Caki2 (cell line): ENCODE measurements at places on chromosomes 2 and 18. TPM values are rescaled to one million over a fixed set of nuclear protein-coding genes. Genes with fewer than 3 reads are reported as not detected.

DNA sequence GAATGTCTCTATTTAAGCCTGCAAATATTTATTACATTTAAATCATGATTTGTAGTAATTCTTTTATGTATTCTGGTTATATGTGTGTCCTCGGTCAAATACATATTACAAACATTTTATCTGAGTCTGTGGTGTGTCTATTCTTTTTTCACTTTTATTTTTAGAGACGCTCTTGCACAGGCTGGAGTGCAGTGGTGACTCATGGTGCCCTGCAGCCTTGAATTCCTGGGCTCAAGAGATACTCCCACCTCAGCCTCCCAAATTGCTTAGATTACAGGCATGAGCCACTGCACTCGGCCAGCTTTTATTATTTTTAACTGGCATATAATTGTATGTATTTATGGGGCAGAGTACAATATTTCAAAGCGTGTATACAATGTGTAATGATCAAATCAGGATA lies 47.5 kb downstream of the ARID5A start:
- DNase-seq: no peak

DNA sequence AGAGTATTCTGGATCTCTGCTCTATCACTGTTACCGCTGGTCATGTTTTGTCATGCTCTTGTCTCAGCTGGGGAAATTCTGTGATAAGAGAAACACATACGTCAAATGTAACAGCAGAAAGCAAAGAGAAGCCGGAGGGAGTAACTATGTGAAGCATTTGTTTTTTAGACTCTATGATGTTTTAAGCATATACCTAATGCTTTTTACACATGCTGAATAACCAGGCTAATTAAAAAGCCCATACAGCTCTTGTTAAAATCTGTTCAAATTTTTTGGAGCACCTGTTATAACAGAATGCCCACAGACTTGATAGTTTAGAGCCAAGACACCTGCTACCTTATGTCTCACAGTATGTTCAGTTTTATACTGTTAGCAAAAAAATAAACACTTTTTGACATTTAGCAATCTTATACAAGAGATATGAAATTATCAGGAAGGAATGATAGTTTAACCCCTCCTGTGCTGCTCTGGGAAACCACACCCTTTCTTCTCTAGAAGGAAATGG lies 92.3 kb upstream of the TANK start:
- no peak for DNase-seq

DNA sequence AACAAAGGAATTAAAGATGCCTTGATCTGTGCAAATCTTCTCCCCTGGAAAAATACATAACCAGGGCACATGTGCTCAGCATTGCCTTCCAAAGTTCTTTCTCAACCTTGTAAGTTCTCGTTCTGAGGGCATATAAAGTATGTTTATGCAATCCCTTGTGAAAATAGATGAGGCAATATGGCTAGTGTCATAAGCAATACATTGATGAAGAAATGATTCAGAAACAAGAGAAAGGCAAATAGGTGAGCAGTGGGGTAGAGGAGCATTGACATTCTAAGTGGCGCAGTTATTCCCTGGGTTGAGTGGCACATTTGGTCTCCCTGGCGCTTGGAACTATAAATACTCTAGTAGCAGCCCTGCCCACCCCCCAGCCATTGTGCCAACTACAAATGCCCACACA lies 57.4 kb upstream of the PGAP1 start:
- DNase-seq: no peak

DNA sequence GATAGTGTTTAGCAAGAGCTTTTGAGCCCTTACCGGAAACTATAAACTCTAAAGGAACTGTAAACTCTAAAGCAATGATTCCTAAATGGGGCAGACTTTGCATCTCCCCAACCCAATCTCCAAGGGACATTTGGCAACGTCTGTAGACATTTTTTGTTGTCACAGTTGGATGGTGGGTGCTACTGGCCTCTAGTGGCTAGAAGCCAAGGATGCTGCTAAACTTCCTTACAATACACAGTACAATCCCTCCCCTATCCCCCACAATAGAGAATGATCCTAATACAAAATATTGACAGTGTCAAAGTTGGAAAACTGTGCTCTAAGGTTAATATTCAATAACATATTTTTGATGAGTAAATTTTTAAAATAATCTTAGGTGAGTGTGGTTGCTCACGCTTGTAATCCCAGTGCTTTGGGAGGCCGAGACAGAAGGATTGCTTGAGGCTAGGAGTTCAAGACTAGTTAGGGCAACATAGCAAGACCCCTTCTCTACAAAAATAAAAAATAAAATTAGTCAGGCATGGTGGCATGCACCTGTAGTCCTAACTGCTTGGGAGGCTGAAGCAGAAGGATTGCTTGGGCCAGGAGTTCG lies 66.7 kb downstream of the PTPN4 start:
- peak; percentile 18 for DNase-seq

GRCh38 chr2:150601280-150602038 lies 114.0 kb upstream of the RND3 start:
- DNase-seq: no peak

DNA sequence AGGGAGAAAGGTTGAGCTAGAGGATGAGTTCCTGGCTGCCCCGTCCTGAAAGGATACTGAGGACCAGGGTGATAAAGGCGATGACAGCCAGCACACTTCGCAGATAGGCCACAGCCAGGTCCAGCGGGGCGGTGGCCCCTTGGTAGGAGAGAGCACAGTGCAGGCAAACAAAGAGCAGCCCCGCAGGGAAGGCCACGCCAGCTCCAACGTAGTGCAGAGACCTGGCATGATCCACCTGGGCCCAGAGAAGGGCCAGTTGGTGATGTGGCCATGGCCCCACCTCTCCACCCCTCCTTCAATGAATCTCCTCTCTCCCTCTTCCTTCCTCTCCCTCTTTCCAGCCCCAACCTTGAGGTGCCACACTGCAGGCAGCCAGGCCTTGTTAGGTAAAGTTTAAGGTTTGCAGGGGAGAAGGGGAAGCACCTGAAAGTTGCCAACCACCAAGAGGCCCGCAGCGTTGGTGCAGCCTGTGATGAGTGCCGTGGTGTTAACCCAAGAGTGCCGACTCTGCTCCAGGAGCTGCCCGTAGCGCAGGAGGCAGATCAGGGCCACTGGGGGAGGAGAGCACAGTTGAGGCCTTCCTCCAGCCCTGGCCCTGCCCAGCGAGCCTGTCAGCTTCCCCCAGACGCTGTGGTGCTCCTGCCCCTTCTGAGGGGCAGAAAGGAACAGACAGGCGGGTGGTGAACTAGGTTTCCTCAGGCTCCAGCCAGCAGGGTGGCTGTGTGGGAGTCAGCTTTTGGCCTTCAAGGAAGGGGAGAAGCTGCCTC lies 2.8 kb downstream of the TMEM150A start:
- DNase-seq: no peak

DNA sequence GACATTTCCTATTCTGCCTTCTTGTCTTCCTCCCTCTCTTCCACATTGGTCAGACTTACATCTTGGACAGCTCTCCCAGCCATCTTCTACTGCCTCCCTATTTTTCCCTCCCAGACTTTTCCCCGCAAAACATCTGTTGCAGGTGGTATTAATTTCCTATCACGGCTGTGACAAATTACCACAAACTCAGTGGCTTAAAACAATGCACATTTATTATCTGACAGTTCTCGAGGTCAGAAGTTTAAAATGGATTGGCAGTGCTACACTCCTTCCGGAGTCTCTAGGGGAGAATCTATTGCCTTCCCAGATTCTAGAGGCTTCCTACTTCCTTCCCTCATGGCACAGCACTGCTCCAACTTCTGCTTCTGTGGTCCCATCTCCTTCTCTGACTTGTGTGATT lies 33.3 kb downstream of the STRADB start:
- no peak for DNase-seq

DNA sequence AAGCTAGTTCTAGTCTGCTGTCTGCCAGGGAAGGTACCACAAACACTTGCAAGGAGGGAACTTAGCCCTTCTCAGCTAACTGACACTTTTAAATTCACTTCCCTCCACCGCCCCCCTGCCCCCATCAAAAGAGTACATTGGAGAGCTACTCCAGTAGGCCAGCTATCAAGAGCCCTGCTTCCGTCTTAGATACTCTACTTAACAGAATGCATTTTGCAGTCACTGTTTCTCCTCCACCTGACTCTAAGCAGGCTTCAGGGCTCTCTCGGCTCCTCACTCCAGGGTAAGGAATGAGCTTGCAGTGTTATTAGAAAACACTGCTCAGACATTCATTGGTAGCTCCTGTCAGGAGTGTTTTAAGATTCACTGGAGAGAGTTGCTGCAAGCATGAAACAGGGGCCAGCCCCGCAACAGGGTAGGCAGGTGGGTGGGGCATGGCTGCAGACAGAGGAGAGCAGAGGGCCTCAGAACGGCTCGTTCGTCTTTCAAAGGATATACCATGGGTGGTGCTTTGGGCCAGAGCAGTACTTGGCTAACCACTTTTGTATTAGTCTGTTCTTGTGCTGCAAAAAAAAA lies 35.3 kb upstream of the PDCL3 start:
- no peak for DNase-seq

DNA sequence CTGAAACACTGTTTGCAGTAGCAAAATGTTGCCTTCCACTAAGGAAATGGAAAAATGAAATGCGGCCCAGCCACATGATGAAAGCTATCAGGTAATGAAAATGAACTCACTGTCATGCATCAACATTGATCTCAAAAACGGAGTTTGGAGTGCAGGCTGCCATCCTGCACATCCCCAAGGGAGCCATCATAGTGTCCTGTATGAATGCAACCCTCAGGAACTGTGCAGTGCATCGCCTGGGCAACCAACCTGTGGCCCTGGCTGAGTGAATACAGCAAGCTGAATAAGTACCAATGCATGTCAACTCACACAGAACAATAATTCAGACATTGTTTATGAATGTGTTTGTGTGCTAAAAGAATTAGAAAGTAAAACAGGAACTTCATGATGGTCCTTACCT lies 23.1 kb upstream of the TXNDC2 start:
- no peak for DNase-seq

DNA sequence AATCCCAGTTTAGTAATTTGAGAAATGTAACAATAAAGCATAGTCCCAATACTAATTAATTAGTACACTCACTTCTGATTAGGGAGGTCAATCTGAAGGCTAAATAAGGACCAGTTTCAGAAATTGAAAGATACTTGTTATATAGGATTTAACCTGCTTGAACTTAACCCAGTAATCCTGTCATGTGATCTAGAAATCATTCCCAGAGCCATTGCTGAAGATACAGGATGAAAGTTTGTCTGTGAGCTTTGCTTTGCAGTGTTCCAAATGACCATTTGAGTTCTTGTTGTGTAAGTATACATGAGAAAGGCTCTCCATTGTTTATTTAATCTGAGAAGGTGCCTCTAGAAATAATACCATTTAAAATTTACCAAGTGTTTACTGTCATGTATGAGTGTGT lies 52.2 kb downstream of the GALNT1 start:
- no peak for DNase-seq

DNA sequence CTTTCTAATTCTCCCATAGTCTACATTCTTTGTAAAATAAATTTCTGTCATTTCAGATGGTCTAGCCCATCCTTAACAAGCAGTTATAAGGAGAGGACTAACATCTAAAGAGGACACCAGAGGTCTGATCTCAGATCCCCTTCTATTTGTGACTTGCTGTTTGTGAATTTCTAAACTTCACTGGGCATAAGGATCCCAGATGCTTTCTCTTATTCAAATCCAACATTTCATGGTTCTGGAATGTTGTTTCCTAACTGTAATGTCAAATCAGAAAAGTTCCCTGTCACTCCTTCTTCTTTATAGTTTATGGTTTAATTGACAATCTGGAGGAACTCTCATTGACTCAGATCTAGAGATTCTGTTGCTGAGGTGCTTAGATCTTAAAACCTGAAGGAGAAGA lies 430.2 kb downstream of the MEIS1 start:
- no peak for DNase-seq

DNA sequence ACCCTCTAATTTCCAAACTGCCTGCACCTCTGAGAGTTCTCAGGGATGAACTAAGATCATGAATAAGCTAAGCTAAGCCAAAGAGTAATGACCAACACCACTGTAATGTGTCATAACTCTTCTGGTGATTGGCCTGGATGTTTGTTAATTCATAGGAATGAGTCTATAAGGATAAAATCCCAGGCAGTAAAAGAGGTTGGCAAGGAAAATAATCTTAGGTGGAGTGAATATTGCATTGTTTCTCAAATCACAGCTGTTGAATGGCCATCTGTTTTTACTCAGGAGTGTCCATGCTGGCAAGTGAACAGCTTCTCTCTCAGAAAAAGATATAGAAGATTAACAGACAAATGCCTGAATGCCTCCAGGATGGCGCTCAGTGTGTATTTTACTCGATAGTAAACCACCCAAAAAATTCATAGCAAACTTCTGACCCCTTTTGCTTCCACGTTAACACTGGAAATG lies 60.8 kb upstream of the GLS start:
- DNase-seq: no peak

Gene CNOT11
- total RNA-seq: 96.0 and 125 TPM in 2 replicates

Gene REG3A
- total RNA-seq: not detected in 2 replicates

Gene IL1F10
- total RNA-seq: not detected in 2 replicates

Gene CCT4
- 275 and 294 TPM in 2 replicates for total RNA-seq

Gene ALPG
- total RNA-seq: not detected in 2 replicates

Gene UGT1A10
- not detected in 2 replicates for total RNA-seq

Gene ST6GAL2
- total RNA-seq: not detected in 2 replicates

Gene TMEM169
- 5.5 and 8.3 TPM in 2 replicates for total RNA-seq

Gene SLC39A6
- 36.7 and 37.0 TPM in 2 replicates for total RNA-seq
